ENCODE measurements at places on chromosomes 6 and 20.

DNA sequence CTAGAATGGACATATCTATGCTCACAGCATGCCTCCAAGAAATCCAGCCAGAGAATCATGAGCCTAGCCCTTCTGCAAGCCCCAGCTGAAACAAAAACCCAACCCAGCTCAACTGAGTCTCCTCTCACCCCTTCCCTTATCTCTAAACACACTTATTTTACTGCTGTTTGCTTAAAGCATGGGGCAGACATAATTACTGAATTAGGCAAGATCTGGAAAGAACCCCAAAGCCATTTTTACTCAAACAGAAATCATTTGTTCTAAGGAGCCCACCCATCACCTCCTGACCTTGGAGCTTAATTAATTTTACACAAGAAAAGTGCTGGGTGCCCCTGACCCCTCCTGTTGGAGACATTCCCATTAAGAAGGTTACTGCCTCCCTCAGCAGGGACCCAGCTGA lies 291.6 kb downstream of the MAFB start:
- DNase-seq: no peak

DNA sequence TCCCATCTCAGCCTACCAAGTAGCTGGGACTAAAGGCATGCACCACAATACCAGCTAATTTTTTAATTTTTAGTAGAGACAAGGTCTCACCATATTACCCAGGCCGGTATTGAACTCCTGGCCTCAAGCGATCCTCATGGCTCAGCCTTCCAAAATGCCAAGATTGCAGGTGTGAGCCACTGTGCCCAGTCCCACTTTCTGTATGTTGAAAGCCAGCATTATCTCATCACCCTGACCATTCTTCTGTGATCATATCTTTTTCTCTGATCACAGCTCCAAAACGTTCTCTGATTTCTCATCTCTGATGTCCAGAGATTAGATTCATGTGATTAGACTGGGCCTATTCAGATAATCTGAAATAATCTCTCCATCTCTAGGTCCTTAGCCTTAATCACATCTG lies 337.7 kb downstream of the TPBG start:
- no peak for DNase-seq

DNA sequence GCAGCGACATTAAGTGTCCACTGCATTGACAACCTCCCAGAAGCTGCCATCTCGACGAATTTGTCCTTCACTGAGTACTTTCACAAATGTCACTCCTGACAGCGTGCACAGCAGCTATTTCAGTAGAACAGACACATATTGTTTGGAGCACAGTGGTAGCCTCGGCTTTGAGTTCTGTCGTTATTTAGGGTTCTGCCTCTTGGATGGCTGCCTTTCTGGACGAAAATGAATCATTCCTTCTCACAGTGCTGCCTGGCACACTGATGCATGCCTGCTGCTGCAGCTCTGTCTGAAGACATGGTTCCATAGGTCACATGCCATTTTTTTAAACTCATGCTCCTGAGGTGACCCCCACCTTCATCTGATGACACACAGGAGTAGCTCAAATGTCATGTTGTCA lies 477.0 kb downstream of the C6orf118 start:
- DNase-seq: no peak

GRCh38 chr20:50675671-50676376 lies 15.5 kb downstream of the RIPOR3 start:
- no peak for DNase-seq

GRCh38 chr20:370977-371754 lies 9.4 kb upstream of the TRIB3 start:
- no peak for DNase-seq

DNA sequence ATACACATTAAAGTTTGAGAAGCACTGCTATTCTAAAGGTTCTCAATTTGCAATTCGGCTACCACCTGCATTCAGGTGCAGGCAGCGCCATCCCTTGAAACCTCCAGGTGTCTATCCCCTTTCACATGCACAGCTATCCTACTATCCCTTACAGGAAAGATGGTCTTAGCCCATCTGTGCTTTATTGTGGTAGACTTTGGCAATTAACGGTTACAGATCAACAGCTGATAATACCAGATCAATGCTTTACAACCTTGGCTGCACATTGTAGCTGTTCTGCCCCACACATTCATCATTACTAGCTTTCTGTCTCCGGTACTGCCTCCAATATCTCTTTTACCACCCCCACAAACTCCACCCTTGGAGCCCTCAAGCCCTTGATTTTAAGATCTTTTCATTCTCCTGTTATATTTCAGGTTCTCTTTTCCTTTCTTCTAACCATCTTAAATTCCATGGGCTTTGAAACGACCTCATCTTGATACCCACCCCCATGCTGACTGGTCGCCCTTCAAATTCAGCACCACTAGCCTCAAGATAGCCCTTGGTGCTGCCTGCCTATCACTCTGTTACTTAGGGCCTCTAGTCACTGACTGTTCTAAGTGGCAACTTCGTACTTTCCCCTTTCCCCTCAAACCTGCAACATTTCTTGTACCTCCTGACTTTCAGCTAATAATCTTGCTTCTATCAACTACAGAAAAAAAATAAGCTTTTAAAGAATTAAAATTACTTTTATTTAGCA lies 50.8 kb downstream of the SPTLC3 start:
- no peak for DNase-seq

- DNase-seq: no peak
Observed at GRCh38 chr20:63165356-63166192, 50.4 kb downstream of the YTHDF1 start.

DNA sequence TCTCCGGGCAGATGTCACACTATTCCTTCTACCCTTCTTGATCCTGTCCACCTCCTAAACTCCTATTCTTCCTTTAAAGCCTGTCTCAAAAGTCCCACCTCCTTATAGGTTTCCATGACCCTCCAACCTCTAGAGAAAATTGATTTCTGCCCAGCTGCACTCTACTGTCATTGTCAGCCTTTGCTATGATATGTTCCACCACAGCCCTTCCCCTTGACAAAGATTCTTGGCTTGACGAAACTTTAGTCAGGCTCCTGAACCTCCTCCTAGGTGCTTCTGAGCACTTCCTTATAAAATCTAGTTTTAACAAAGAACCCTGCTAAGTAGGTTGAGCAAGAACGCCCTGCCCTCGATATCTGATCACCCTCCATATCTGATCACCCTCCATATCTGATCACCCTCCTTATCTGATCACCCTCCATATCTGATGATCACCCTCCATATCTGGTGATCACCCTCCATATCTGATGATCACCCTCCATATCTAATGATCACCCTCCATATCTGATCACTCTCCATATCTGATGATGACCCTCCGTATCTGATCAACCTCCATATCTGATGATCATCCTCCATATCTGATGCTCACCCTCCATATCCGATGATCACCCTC lies 103.2 kb downstream of the RIN2 start:
- no peak for DNase-seq

- DNase-seq: no peak
Observed at GRCh38 chr20:62183426-62184142, 756 bp downstream of the MTG2 start.

- no peak for DNase-seq
Observed at GRCh38 chr6:146224988-146225387, 196.1 kb downstream of the GRM1 start.

DNA sequence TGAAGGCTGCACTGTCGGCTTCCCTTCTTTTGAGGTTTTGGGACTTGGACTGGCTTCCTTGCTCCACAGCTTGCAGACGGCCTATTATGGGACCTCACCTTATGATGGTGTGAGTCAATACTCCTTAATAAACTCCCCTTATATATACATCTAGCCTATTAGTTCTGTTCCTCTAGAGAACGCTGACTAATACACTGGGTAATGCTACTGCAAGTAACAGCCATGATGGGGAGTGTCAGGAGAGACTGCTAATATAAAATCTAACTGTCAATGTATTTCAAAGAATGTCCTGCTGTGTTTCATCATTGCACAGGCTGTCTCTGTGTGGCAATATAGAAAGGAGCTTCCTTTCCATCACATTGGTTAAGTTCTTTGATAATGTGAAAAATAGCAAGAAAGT lies 57.7 kb upstream of the UST start:
- DNase-seq: no peak

- no peak for DNase-seq
Observed at GRCh38 chr6:9610620-9611415, 804.1 kb downstream of the TFAP2A start.

- DNase-seq: no peak
Observed at GRCh38 chr20:50690650-50691572, at the start of gene RIPOR3. Gene RIPOR3, minus strand, starts transcription at chr20:50691542. Its CDS starts 414 bp downstream, at chr20:50691128.

- no peak for DNase-seq
Observed at GRCh38 chr20:61170496-61171320, 81.4 kb upstream of the CDH4 start.

DNA sequence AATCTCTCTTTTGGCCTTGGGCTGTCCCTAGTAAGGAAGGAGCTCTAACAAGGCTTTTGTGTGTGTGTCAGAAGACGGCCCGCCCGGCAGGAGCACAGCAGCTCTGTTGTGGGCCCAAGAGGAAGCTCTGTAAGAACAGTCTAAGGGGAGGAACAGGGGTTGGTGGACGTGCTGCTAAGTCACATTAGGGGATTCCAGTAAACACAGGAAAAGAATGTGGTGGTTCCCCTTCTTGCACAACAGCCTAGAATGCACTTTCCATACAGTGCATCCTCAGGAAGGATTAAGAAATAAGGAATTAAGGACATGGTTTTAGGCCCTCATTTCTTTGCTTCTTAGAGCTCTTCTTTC lies 114.5 kb downstream of the RNF144B start:
- no peak for DNase-seq

DNA sequence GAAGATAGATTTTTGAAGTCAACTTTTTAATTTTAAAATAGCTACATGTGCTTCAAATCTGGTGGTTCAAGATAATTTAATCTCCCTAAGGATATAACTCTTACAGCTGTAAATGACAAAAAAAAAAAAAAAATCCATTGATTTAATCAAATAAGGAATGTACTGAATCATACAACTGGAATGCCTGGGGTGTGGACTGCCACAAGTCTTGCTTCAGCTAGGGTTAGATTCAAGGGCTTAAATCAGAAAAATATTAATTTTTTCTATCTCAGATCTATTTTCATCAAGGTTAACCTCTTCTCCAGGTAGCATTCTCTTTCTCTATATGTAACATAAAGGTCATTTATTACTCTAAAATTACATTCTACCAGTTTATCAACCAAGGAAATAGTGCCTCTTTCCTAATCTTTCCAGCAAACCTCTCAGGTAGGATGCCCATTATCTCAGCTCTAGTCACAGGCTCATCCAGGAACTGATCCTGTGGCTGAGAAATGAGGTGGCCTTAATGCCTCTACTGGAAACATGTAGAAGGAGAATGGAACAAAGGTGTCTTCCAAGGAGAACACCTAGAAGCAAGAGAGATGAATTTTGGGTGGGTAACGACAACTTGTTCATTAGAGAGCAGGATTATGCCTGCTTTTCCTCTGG lies 466.9 kb downstream of the CBLN4 start:
- DNase-seq: no peak

DNA sequence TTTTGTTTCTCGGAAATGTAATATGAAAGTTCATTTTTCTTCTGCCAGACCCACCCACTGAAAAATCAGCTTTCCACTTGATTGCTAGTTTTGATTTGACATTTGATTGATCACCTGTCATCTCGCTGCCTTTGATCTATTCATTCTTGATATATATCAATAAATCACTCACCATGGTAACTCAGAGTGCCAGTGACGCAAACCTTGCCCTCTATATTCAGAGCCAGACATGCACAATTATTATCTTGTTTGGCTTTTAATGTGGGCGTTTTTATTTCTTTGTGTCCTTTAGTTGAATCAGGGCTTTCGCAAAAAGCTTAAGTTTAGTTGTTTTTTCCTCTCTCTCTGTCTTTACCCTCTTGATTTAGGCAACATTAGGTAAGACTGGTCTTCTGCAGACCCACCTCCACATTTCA lies 2.0 kb downstream of the TSHZ2 start:
- DNase-seq: no peak

GRCh38 chr20:53413186-53413631 lies 180.4 kb downstream of the ZNF217 start:
- DNase-seq: peak; percentile 57

GRCh38 chr6:66860328-66860727 lies 1153.3 kb upstream of the EYS start:
- no peak for DNase-seq

DNA sequence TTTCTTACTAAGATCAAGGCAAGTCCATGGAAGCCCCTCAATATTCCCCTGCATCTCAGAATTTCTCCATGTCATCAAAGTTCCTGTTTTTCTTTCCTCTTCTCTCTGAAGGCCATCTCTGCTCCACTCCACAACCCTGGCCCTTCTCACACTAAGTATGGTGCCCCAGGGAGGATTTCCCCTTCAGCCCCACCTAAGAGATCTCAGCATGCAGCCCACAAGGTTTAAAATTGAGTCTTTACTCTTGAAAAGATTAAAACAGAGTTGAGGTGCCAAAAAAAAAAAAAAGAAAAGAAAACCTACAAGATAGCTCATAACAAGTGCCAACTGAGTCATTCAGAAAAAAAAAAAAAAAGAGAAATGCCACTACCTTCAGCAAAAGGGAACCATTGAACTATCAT lies 36.5 kb upstream of the TNFAIP3 start:
- no peak for DNase-seq

DNA sequence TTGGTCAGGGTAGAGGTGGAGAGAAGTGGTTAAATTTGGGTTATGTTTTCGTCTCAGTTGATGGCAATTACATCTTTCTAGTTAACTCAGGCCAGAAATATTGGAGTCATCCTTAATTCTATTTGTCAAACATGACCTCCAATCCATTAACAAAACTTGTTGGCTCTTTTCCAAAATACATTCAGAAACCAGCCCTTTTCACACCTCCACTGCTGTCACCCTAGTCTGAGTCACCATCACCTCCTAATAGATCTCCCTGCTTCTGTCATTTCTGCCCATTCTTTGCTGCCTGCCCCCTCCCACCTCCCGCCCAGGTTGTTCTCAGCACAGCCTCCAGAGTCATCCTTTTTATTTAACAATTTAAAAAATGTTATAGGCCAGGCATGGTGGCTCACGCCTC lies 3.0 kb upstream of the ABCF1 start:
- DNase-seq: no peak

DNA sequence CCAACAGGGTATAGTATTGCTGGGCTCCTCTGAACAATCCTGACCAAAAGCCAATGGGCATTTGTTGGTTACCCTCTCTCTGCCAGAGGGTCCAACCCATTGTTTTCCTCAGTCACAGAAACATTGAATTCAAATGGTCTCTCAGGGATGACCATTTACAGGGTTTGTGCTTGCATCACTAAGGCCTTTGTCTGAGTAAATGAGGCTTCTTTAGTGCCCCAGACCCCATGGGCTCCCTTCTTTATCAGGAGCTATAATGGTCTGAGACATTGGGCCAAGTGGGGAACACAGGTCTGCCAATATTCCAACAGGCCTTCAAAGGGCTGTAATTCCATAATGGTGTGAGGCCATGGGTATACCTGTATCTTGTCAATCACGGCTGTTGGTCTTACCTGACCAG lies 27.1 kb downstream of the GSTA2 start:
- no peak for DNase-seq

DNA sequence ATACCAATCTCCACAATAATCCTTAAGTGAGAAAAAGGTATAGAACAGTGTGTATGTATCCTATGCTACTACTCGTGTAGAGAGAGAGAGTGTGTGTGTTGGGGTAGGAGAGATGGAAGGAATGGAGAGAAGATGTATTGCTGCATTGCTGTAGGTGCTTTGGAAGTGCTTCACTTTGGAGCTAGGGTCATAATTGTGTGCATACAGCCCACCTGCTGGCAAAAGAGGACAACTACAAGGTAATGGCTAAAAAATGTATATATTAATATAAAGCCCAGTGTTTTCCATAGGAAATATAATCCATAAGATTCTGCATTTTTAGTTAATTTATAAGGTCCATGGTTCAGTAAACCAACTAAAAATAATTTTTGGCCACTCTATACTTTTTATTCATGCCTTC lies 36.1 kb downstream of the SERAC1 start:
- DNase-seq: peak; percentile 60

- no peak for DNase-seq
Observed at GRCh38 chr20:39986173-39986904, 702.7 kb downstream of the MAFB start.
